ENCODE measurements at places on chromosomes 4 and X.

DNA sequence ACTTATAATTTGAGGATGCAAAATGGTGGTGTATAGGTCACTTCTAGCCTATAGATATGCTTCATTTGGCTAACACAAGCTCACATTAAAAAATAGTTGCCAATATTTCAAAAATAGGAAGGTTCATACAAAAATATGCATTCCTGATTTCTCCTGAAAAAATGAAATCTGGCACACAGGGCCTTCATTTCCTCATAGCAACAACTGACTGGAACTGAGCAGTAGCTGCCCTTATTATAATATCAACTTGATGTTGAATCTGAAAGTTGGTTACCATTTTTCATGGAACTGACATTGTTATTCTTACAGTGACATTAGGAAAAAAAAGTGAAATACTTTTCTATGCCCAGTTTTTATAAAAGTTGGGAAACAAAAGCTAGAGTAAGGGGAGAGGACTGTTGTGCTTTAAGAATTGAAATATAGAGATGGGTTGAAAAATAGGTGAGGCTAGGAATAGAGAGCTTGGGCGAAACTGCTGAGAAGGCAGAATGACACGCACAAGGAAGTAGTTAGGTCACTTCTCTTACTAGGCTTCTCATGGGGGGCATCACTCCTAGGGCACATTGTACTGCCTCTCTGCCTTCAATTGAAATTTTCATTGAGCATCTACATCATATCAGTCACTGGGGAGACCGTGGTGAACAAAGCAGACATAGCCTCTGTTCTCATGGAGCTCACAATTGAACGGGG lies 43.1 kb upstream of the C1GALT1C1 start:
- no peak for DNase-seq

DNA sequence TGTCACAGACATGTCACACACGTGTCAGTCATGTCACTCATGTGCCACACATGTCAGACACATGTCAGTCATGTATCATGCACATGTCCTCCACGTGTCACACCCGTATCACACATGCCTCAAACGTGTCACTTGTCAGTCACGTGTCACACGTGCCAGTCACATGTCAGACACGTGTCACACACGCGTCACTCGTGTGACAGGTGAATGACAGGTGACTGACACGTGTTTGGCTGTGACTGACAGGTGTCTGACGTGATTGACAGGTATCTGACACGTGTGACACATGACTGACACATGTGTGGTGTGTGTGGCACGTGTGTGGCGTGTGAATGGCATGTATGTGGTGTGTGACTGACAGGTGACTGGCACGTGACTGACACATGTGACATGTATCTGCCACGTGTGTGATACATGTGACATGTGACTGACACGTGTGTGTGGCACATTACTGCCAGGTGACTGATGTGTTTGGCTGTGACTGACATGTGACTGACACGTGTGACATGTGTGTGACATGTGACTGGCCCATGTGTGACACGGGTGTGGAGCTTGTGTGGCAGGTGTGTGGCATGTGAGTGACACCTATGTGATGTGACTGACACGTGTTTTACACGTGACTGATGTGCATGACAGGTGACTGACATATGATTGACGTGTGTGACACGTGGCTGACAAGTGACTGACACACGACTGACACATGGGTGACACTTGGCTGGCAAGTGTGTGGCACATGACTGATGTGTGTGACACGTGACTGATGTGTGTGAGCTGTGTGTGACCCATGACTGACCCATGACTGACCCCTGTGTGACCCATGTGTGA lies 90.7 kb upstream of the GPC3 start:
- no peak for DNase-seq

DNA sequence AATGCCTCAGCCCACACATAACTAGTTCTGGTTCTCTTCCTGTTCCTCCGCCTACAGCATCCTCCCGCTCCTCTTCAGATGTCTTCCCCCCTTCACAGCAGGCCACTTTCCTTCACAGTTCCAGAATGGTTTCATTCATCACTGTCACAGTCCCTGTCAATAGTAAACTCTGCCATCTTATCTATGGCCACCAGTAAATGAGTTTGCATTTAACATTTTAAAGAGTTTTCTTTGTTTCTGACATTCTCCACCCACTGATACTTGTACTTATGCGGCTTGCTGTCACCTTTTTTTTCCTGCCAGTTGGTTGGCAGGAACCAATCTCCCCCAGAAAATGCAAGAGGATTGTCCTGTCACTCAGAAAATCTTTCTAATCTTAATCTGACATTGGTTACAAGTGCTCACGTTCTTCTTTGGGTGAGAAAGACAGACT lies 114.1 kb downstream of the GLUD2 start:
- DNase-seq: no peak

GRCh38 chr4:43234626-43235415 lies 342.3 kb downstream of the GRXCR1 start:
- no peak for DNase-seq

DNA sequence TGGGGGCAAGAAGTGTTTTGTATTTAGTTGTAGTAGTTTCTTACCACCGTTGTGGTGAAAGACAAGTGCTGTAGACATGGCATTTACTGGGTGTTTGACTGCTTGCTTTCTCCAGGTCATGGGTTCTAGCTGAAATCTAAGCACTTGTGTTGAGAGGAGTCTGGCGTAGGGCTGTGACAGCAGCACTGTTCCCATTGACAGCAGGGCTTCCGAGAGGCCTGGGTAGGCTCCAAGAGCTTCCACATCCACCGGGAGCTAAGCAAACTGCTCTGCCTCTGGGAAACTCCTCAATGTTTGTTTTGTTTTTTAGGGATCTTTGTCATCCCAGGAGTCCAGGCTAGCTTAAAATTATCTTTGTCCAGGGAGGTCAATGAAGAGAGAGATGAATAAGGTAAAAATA lies 44.3 kb downstream of the BMPR1B start:
- DNase-seq: no peak

- DNase-seq: no peak
Observed at GRCh38 chr4:101756181-101756580, 34.3 kb upstream of the BANK1 start.

- DNase-seq: no peak
Observed at GRCh38 chr4:163744861-163745260, 250.4 kb downstream of the TMA16 start.

GRCh38 chr4:150140774-150141400 lies 62.6 kb downstream of the DCLK2 start:
- DNase-seq: no peak

DNA sequence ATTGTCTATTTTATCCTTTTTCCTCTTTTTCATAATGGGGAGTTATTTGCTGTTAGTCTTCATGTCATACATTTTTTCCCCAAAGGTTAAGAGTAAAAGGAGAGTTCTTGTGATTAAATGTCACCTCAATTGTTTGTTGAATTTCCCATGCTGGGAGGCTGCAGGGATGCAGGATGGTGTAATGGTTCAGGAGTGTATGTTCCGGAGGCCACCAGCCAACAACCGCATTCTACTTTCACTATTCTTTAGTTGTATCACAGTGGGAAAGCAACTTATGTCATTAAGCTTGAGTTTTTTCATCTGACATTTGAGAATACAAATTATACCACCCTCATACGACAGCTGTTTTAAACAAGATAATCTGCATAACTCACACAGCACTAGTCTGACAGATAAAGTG lies 15.4 kb downstream of the AFP start:
- no peak for DNase-seq

All from NCI-H526 treated with DMSO at 0.1 percent for 48 hours (cell line).